ENCODE measurements at places on chromosomes 1 and 21. TPM values are rescaled to one million over a fixed set of nuclear protein-coding genes. Genes with fewer than 3 reads are reported as not detected.

CLDN17 gene
- not detected for polyA plus RNA-seq

TRAF3IP3 gene
- polyA plus RNA-seq, result 1.7 TPM

SZRD1 gene
- polyA plus RNA-seq, result 95.5 TPM

REN gene
- polyA plus RNA-seq, result 15.3 TPM

SNAP47 gene
- polyA plus RNA-seq, result 43.2 TPM

ATP6V1G3 gene
- polyA plus RNA-seq, result 3.2 TPM

KRTAP11-1 gene
- polyA plus RNA-seq, result not detected

ADAM30 gene
- polyA plus RNA-seq, result not detected

BARHL2 gene
- not detected for polyA plus RNA-seq

CHRM3 gene
- polyA plus RNA-seq, result 8.2 TPM

MLLT11 gene
- polyA plus RNA-seq, result 25.4 TPM

ZCCHC17 gene
- polyA plus RNA-seq, result 53.9 TPM

IL19 gene
- polyA plus RNA-seq, result 1.0 TPM

PRAMEF15 gene
- polyA plus RNA-seq, result not detected

CA6 gene
- 0.12 TPM for polyA plus RNA-seq

NASP gene
- 469 TPM for polyA plus RNA-seq

ATP1A4 gene
- polyA plus RNA-seq, result 0.15 TPM

OR2T11 gene
- polyA plus RNA-seq, result not detected

C1orf50 gene
- polyA plus RNA-seq, result 14.4 TPM

SLC2A5 gene
- 0.88 TPM for polyA plus RNA-seq

All from left kidney (tissue), 8 donors.